ENCODE measurements at places on chromosomes 13 and 19. TPM values are rescaled to one million over a fixed set of nuclear protein-coding genes. Genes with fewer than 3 reads are reported as not detected.

Gene LGI4
- total RNA-seq: 5.9 TPM

Gene TTYH1
- 3.6 TPM for total RNA-seq

Gene PSG2
- total RNA-seq: not detected

Gene SIGLEC8
- total RNA-seq: 0.90 TPM

Gene SCN1B
- total RNA-seq: 1.6 TPM

Gene PPP1R13L
- total RNA-seq: 7.7 TPM

Gene FXYD3
- total RNA-seq: 62.3 TPM

Gene WDR88
- not detected for total RNA-seq

Gene DAND5
- total RNA-seq: not detected

Gene ATP8A2
- 1.4 TPM for total RNA-seq

Gene TEAD2
- total RNA-seq: 21.1 TPM

Gene PTH2
- not detected for total RNA-seq

Gene B3GNT8
- total RNA-seq: 0.69 TPM

Gene MISP3
- total RNA-seq: 0.21 TPM

Gene CCDC8
- total RNA-seq: 42.6 TPM

Gene ZNF724
- 12.1 TPM for total RNA-seq

Gene IER2
- 17.0 TPM for total RNA-seq

Gene MBD3L3
- total RNA-seq: not detected

Gene PDS5B
- total RNA-seq: 158 TPM

Gene ANGPTL8
- not detected for total RNA-seq

Gene MEGF8
- total RNA-seq: 14.7 TPM

Gene MIR17HG
- total RNA-seq: 9.0 TPM

Gene HTR2A
- 4.8 TPM for total RNA-seq

Gene COL4A1
- 1,096 TPM for total RNA-seq

Gene RYR1
- 5.3 TPM for total RNA-seq

Gene NTN5
- total RNA-seq: 0.53 TPM

Gene ZNF333
- total RNA-seq: 32.5 TPM

Gene CEACAM7
- not detected for total RNA-seq

Gene VSTM2B
- total RNA-seq: not detected

Gene C19orf33
- 36.8 TPM for total RNA-seq

Gene IFNL1
- not detected for total RNA-seq

Gene IL17D
- total RNA-seq: 6.8 TPM

Gene RNF113B
- not detected for total RNA-seq

Gene MADCAM1
- 1.3 TPM for total RNA-seq

Gene POU2F2
- total RNA-seq: 0.95 TPM

Gene MAST3
- total RNA-seq: 3.5 TPM

Data from urinary bladder (tissue), 4 donors.